ENCODE measurements at places on chromosomes 3 and 15.

- no peak for DNase-seq
These were observed 17.7 kb downstream of the ACAA1 start for GRCh38 chr3:38119248-38119544.

DNA sequence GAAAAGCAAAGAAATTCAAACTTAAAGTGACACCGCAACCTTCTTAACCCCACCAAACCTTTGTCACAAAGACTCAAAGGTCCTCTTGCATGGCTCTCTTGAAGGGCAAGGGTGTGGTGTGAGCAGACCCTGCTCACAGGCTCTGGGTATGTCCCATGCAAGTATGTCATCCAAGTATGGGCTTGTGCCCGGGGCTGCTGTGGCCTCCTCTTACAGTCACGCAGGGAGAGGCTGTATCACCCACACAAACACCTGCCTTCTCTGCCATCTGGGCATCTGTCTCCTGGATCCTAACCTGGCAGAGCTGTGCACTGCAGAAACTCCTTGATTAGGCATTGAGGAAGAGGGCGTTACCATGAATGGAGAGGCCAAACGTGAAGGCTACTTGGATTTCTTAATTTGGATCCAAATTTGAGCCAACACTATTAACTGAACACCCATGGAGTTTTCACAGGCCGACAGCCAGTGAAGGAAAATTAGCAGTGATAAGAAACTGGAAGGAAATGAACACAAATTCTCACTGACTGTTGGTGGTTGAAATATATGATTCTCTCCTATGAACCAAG is 146.6 kb downstream of the DUT start:
- DNase-seq = no peak

DNA sequence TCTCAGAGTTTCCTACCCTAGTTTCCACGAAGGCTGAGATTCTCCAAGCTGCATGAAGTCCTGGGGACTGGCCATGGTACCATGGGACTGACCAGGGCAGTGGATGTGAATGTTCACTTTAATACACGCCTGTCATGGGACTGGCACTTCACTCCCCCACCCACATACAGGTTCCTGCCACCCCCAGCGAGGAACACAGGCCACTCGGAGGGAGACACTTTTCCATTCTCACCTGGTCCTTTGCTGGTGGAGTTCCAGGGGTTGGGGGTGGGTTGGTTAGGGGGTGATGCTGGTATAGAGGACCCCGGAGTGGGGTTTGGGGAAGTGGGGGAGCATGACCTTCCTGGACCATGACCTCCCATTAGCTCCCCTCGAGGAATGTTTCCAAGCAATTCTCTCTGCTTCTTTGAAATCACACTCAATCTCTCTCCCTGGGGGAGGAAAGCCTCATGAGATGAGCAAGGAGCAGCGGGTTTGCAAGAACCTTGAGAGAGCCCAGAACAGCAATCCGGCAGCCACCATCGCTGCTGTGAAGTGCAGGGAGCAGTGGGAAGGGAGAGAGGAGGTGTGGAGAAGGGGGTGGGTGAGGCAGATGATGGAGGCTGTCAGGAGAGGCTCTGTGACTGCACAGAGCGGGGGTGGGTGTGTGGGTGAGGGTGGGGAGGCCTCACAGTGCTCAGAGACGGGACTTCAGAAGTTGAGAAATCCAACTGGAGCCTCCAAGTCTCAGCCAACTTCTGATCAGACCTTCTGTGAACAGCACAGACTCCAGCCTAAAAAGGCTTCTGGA is 69.7 kb downstream of the ADCY5 start:
- DNase-seq = no peak

DNA sequence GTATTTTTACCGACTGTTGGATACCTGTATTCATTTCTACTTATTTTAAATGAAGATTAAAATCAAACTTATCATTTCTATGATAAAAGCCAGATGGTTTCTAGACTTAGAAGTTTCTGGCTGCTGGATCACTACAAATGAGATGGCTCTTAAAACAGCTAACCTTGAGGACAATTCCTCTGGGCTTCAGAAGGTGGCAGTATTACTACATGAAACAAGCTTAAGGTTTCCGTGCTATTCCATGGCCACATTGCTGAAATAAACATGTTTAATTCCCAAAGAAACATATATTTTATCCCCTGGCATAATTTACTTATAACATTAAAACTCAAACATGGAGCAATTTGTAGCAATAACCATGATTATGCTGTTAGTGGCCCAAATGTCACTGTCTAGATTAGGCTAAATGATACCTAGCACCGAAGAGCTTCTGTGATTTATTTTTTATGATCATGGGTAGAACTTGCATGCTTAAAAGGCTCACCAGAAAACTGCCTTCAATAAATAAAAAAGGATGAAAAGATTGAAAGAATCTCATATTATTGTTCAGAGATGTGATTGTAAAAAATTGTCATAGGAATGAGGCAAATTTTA is 204.0 kb upstream of the NANOGP8 start:
- DNase-seq = no peak

GRCh38 chr3:178184833-178185232 is 351.4 kb upstream of the KCNMB2 start:
- DNase-seq = no peak

DNA sequence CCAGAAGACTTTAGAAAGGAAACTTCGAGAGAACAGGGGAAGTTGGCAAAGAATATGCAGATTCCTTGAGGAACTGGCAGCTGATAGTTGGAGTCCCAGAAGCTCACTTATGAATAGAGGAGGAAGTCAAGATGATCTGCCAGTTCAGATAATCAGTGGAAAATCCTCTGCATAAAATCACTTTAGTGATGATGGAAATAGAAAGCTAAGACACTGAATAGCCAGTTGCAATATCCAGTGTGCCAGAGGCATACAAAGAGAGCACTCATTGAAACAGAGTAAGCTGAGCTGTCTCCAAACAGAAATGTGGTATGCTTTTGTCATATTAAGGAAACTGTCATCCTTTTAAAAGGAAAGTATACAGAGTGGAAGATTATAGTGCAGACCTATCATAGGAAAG is 1207.6 kb downstream of the OTOL1 start:
- DNase-seq = no peak

- no peak for DNase-seq
These were observed 163.0 kb downstream of the TBC1D5 start for GRCh38 chr3:17579289-17580031.

DNA sequence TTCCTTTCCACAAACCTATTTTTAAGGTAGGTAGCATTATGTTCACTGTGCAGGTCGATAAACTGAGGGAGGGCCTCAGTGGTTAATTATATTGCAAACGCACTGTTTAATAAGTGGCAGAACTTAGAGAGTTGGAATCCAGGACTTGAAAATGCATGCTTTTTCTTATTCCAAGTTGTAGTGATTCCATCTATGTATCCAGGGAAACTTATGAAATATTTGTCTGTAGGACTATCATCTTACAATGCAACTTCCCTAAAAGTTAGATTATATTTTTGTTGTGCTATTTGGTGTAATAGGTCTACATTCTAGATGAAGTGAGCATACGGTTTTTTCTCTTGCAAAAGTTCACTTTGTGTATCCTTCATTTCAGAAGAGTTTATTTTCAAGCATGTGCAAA is 419.5 kb downstream of the NAALADL2 start:
- no peak for DNase-seq

DNA sequence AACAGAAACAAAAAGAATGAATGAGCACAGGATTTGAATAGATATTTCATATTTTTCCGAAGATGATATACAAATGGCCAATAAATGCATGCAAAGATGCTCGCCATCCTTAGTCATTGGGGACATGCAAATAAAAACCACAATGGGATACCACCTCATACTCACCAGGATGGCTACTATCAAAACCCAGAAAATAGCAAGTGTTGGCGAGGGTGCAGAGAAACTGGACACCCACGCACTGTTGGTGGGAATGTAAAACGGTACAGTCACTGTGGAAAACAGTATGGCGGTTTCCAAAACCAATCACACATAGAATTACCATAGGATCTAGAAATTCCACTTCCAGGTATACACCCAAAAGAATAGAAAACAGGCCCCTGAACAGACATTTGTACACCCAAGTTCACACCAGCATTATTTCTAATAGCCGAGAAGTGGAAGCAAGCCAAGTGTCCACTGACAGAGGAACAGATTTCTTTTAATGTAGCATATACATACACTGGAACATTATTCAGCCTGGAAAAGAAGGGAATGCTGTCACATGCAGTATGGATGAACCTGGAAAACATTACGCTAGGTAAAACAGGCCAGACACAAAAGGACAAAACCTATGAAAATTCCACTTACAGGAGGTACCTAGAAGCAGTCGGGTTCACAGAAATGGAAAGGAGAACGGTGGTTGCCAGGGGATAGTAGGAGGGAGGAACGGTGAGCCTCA is 3.6 kb downstream of the RNF168 start:
- no peak for DNase-seq

DNA sequence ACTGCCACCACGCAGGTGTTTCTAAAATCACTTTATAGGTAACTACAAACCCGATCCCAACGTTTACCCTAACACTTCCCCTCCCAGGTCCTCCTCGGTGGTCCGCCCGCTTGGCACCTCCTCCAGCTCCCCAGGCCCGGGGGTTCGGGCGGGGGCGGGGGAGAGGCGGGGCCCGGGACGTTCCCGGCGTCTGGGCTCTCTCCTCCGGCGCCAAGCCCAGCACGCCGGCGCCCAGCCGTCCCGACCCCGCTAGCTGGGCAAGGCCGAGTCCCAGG is 562 bp downstream of the CGGBP1 start:
- no peak for DNase-seq

DNA sequence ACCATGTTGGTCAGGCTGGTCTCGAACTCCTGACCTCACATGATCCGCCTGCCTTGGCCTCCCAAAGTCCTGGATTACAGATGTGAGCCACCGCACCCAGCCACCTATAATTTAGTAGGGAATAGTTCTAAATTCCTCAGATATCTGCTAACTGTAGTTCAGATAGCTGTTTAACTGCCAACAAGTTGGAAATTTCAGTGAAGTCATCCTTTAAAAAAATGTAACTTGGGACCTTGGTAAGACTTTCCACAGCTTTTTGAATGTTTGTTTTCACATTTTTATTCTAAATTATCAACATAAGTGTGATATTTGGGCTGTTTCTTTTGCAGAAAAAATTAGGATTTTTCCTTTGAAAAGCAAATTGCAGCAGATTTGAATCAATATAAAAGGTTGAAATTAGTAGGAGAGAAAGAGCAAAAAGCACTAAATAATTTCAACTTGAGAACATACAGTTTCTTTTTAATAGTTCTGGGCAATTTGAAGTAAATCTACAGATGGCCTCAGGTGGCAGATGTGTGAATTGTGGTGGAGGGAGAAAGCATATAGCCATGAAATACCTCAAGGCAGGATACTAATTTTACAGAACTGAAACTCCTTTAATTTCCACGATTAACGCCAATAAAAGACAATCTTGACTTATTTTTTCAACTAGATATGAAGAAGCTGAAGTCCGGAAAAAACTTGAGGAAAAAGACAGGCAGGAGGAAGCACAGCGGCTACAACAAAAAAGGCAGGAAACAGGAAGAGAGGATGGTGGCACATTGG is 34.3 kb downstream of the USP8 start:
- DNase-seq = no peak

- no peak for DNase-seq
These were observed 21.3 kb upstream of the PLCH1 start for GRCh38 chr3:155766206-155766605.

DNA sequence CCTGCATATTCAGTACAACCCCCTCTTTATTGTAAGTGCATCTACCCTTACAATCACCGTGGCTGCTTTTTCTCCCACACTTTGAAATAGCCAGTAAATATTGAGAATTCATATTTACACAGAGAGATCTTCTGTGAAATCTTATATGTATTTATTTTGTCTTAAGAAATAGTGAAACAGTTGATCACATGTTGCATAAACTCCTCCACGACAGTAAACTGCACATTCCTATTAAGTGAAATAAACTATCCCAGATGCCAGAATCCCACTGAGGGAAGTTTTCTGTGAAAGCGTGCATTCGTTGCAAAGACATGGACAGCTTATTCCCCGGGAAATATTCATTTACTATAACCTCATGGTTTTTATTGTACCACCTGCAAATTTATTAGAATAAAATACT is 796.0 kb downstream of the ROBO2 start:
- no peak for DNase-seq

Measured in stimulated activated CD4-positive, alpha-beta T cell treated with anti-CD3 and anti-CD28 coated beads, Interleukin-15, amount 100 ng/mL, for 1 hour (primary cell).